ENCODE measurements at places on chromosomes 12 and 14. TPM values are rescaled to one million over a fixed set of nuclear protein-coding genes. Genes with fewer than 3 reads are reported as not detected.

DNA sequence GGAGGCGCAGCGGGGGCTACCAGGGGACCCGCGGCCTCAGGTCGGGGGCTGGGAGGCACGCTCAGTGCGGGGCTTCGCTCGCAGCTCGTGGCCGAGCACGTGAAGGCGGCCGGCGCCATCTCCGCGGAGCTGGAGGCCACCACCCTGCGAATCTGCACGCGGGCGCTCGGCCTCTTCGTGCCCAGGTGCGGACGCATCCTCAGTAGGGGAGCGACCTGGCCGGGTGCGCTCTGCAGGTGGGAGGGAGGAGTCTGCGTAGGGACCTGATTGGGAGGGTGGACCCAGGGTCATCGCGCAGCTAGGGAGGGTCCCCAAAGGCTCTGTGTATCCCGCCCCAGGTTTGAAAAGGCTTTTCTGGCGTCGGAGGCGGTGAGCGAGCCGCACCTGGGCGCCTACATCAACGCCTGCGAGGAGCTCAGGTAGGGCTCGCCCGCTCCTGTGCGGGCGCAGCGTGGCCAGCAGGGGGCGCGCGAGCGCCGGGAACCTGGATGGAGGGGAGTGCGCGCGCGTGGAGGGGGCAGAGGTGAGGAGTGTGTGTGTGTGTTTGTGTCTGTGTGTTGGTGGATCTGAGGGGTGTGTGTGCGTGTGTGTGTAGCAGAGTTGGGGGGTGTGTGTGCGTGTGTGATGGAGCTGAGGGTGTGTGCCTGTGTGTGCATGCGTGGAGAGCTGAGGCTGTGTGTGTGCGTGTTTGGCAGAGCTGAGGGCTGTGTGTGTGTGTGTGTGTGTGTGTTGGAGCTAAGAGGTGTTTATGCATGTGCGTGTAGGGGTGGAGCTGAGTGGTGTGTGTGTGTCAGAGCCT lies 10.3 kb downstream of the EXOC3L4 start:
- DNase-seq, result peak; percentile 77

GRCh38 chr14:30620178-30620577 lies 1.9 kb upstream of the SCFD1 start:
- no peak for DNase-seq

TCP11L2 gene
- 57.7 TPM for total RNA-seq

DNA sequence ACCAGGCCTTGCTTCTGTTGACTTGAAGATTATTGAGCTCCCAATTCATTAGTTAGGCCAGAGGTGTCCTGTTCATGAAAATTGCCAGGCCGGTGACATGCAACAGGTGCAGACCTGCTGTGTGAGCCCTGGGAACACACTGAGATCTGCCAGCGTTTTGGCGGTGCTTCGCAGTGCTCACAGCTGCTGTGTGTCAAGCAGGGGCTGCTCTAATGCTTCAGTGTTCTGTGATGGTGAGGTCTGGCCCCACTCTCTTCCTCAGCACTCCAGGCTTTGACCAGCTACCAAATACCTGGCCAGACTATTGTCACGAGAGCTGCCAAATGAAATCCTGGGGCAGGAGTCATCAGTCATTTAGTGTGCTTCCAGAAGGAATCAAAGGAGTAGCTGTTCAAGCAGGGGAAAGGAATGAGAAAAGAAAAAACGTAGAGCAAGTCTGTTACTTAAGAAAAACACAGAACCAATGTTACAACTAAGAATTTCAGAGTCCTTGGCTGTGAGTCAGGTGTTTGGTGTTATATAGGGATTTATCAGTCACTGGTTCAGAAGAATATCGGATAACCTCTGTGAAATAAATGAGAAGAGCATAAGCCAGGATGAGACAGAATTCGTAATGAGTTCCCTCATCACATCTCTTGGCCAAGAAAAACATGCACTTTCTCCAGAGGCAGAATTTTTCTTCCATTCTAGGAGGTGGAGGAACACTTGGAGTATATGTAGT lies 150.8 kb downstream of the FBXL14 start:
- DNase-seq, result no peak

DNA sequence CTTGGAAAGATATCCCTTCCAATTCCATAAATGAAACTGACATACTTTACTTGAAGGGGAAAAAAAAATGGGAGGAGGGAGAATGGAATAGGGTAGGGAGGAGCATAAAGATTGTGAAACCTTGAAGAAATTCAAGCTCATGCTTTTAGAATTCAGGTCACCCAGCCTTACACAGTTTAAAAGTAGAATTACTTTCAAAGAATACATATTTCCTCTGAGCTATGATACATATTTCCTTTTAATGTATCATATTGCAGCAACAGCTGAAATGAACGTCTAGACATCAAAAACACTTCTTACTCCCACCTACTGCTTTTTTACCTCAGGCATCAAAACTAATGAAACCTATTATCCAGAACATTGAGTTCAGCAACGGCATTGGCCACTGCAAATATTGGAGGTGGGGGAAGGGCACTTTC lies 156.0 kb downstream of the MED13L start:
- no peak for DNase-seq

GRCh38 chr14:52703225-52703624 lies 3.8 kb upstream of the PSMC6 start:
- DNase-seq, result no peak

SERPINA3 gene
- total RNA-seq, result 3.6 TPM

GRCh38 chr14:24440606-24441399 lies 1.8 kb downstream of the SDR39U1 start:
- DNase-seq, result no peak

CD69 gene
- total RNA-seq, result 10.2 TPM

DNA sequence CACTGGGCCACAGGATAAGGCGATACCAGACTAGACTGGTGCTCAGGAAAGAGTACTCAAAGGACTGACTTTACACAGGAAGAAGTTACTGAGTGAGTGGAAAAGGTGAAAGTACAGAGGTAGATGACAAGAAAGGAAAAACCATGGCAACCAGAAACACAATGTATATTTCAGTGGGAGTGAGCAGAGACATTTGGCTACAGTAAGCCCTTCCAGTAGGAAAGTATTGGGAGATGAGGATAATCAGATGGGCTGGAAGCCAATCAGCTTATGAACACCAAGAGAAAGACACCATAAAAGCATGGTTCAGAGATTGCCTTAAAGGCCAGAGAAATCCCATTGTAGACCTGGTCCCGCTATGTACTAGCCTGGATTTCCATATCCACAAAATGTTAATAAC lies 51.6 kb downstream of the TMTC1 start:
- no peak for DNase-seq

- DNase-seq, result no peak
Observed at GRCh38 chr14:24308342-24309124, 756 bp upstream of the CIDEB start.

- no peak for DNase-seq
Observed at GRCh38 chr12:62860501-62861411, 74.2 kb downstream of the PPM1H start.

GLT1D1 gene
- total RNA-seq, result 0.26 TPM
